ENCODE measurements at places on chromosomes 7 and 10.

- no peak for DNase-seq
Observed at GRCh38 chr7:25424855-25425254, 196.6 kb upstream of the NPVF start.

GRCh38 chr7:157274991-157275427 is 61.8 kb upstream of the DNAJB6 start:
- DNase-seq, result no peak

GRCh38 chr10:17854044-17854652 is 45.0 kb downstream of the MRC1 start:
- no peak for DNase-seq

DNA sequence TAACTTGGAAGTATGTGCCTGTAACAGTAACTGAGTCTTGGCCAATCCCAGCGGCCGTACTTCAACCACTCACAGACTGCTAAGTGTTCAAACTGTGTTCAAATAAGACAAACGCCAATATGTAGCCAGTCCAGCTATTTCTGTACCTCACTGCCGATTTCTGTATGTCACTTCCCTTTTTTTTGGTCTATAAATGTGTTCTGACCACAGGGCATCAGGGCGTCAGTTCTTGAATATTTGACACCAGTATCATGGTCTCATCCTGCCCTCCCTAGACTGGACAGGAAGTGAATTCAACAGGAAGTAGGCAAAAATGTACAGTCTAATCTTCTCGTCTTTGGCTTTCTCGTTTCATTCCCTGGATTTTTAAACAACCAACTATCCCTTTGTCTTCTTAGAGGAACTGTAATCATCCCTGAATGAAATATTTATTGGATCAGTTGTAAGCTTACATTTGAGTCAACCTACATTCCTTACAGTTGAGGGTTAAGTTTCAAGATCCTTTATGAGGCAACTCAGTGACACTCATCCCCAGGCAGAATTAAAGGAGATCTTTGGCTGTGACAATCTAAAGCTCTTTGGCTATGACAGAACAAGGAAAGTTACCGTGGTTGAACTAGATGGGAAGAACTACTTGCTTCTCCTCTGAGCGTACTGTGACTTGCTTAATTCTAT is 232.7 kb downstream of the NSUN6 start:
- no peak for DNase-seq

DNA sequence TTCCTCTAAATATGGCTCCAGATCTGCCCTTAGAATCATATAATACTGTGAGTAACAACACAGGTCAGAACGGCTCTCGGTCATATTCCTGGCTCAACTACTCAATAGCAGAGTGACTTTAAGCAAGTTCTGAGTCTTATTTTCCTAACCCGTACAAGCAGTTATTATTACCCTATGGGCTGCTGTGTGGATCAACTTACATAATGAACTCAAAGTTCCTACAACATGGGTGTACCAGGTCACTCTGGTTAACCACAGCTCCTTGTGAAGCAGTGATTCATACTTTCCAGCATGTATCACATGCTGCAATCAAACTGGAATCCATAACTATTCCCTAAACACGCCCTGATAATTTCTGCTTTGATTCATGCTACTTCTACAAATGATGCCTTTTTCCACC is 107.3 kb downstream of the LRRN3 start:
- DNase-seq, result peak; percentile 10

- DNase-seq, result peak; percentile 27
Observed at GRCh38 chr10:3735175-3735574, 49.8 kb downstream of the KLF6 start.

GRCh38 chr7:122301858-122302760 is 2.4 kb downstream of the FEZF1 start:
- DNase-seq, result no peak

- no peak for DNase-seq
Observed at GRCh38 chr7:152925412-152926147, 166.0 kb downstream of the ACTR3B start.

GRCh38 chr10:132588301-132589013 is 50.9 kb downstream of the INPP5A start:
- peak; percentile 79 for DNase-seq

GRCh38 chr10:129969911-129970464 is 5.9 kb upstream of the EBF3 start:
- no peak for DNase-seq

GRCh38 chr7:1920266-1920681 is 250.2 kb downstream of the ELFN1 start:
- peak; percentile 66 for DNase-seq

GRCh38 chr7:44327981-44328380 is 2.6 kb upstream of the CAMK2B start:
- no peak for DNase-seq

- peak; percentile 66 for DNase-seq
Observed at GRCh38 chr10:89086801-89087521, 96.4 kb downstream of the FAS start.

DNA sequence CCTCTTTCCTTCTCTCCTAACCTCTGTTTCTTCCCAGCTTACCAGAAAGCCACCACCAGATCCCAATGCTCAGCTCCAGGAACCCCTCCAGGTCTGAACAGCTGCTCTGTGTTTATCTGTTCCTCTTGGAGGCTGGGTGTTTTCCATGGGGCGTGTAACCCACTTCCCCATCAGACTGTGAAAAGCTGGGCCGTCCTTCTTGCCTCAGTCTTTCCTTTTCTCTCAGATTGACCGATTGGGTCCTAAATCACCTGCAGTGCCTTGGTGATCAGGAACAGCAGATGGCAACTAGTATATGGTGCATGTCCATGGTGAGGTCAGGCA is 4.8 kb downstream of the SH3PXD2A start:
- DNase-seq, result no peak

GRCh38 chr10:124640538-124641231 is 103.5 kb downstream of the FAM53B start:
- DNase-seq, result no peak

- no peak for DNase-seq
Observed at GRCh38 chr7:106659166-106659962, 1.6 kb downstream of the CCDC71L start.

GRCh38 chr10:85429126-85429525 is 937.5 kb downstream of the GRID1 start:
- no peak for DNase-seq

- no peak for DNase-seq
Observed at GRCh38 chr10:33861016-33861704, 526.7 kb upstream of the NRP1 start.

- DNase-seq, result no peak
Observed at GRCh38 chr7:81694711-81695110, 75.1 kb downstream of the HGF start.

DNA sequence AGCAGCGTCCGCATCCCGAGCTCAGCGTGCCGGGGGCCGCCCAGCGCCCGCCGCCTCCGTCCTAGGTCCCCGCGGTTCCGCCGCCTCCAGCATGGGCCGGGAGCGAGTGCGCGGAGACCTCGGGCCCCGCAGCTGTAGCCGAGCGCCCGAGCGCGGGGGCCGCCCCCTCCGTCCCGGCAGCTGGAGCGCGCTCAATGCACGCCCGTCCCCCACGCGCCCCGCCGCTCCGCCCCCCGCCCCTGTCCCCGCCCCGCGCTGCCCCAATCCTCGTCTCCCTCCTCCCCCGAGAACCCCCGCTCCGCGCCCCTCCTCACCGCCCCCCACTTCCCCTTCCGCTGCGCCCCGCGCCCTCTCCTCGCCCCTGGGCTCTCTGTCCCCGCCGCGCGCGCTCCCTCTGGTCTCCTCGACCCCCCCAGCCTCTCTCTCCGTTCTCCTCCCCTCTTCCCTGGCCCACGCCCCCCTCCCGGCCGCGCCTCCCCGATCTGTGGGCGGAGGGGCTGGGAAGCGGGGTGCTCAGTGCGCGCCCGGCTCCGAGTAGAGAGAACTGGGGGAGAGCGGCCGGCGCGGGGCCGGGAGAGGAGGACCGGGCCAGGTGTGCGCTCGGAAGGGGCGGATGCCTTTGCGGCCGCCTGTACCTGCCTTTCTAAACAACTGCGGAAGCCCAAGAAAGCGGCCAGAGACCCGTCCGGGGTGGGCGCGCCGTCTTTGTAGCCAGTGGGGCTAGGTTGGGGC is at the start of gene VIPR2:
Gene VIPR2 (minus strand): TSS at position 110 of the 732 bp plus-strand sequence. CDS start 96 bp downstream, at position 14.
- DNase-seq, result peak; percentile 11

DNA sequence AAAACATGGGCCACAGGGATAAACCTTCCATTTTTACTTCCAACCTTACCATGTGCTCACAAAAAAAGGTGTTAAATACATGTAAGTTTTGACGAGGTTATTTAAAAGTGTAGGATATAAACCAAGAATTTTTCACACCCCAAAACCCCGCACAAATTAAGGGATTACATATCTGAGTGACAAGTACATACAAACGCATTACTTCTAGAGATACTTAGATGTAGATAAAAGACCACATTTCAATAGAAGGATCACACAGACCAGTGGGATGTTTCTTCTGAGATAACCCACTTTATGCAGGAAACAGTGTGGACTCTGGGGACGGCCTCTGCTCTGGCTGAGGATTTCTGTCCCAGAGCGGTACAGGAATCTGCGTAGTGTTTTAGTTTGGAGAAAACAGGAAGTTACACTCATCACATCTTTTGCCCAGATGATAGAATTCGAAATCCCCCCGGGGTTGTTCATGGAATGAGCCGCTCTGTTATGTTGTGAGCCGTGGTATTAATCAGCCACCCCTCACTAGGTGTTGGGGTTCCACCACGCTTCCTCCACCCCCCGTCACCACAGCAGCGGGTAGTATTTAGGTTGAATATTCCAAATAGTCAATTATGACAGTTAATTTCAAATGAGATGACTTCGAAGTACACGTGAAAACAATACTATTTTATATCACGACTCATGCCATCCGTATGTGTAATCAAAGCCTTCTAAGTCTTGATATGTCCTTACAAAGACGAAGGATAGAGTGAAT is 1.3 kb upstream of the CUL1 start:
- DNase-seq, result peak; percentile 79

DNA sequence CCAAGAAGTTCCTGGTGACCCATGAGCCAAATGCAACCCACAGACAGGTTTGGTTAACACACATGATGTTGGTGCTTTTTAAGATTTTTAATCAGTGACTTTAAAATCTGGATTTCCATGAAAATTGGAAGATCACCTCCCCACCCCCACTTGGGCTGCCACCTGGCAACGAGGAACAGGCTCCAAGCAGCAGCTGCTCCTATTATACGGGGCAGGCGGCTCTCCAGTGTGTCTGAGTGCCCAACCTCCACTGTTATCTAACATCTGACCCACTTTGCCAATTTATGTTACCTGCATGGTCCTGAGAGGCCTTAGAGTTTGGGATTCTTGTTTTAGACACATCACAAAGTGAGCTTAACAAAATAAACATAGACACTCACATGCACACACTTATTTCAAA is 56.4 kb downstream of the SGMS1 start:
- no peak for DNase-seq

DNA sequence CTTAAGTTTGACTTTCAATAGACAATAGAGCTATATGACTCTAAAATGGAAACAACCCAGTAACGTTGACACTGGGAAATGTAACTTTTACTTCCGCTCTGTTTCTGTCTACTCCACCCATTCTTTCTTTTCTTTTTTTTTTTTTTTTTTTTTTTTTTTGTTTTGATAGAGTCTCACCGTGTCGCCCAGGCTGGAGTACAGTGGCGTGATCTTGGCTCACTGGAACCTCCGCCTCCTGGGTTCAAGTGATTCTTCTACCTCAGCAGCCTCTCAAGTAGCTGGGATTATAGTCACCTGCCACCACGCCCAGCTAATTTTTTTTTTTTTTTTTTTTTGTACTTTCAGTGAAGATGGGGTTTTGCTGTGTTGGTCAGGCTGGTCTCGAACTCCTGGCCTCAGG is 13.9 kb downstream of the PRSS2 start:
- DNase-seq, result peak; percentile 59

DNA sequence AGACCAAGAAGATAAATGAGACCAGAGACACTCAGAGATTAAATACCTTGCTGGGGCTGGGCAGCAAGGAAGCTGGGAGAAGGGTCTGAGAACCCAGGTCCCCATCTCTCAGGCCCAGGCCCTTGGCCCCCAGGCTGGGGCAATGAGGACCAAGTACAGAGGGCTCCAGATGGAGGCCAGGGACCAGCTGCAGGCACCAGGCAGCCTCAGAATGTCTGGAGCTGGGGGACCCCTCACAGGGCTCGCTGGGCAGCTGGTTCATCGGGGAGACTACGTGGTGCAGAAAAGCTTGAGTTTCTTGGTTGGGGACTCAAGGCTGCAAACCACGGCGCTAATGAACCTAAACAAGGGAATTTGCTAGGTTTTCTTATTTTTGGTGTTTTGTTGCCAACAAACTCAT is 75.6 kb downstream of the PRKAG2 start:
- DNase-seq, result no peak

GRCh38 chr7:125126376-125126775 is 196.8 kb upstream of the POT1 start:
- no peak for DNase-seq

DNA sequence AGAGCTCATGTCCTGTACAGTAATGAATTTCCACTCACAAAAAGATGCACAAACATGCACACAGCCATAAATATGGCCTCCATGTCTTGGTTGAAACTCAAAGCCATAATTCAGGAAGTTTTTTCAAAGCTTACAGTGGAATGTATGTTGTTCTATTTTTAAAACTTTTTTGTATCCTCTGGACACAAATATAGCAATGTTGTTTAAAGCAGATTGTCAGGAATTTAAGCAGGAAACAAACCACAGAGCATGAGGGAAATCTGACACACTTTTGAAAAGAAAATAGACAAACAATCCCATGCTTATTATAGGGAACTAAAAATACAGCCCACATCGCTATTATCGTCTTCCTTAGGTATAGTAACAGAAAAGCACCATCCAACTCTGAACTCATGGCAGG is 21.5 kb downstream of the LRRN3 start:
- no peak for DNase-seq

- DNase-seq, result no peak
Observed at GRCh38 chr7:46291050-46291438, 370.0 kb upstream of the IGFBP3 start.

GRCh38 chr10:70587045-70587658 is 15.4 kb downstream of the PRF1 start:
- peak; percentile 42 for DNase-seq

DNA sequence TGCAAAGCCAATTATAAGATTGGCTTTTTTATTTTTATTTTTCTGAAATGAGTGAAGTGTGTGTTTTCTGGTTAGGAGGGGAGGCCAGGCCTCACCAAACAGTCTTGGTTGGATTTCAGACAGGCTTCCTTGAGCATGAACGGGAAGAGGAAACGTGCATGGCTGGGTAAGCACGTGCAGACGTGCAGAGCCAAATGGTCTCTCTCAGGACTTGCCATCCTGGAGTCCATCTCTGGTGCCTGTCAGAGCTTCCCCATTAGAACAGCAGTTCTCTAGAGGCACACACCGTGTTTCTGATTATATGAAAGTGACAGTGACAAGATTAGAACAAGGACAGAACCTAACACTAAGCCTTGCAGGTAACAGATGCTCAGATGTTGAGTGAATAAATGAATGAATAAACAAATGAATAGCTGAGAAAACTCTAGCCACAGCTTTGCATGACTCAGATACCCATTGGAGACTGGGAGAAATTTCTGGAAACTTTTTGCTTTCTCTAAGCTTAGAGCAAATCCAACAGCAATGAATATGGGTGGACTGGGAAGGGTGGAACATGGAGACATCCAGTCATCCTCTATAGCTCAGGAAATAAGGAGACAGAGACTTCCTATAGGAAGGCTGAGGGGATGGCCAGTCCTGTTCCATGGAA is 11.8 kb upstream of the CALD1 start:
- DNase-seq, result no peak

DNA sequence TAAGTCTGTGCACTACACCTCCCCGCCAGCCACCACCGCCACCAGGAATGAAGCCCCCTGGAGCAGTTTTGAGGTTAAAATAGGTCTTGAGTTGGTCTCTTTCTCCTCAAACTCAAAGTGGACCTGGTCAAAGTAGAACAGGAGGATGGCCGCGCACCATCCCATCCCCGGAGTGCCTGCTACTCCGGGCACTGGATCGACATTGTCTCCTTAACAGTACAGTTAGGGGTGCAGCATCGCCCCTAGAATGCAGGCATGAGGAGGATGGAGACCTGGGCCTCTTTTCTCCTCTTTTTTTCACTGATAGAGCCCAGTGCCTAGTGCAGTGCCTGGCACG is 145.5 kb downstream of the SLIT1 start:
- DNase-seq, result no peak

Data from activated CD8-positive, alpha-beta T cell treated with anti-CD3 and anti-CD28 coated beads for 36 hours (primary cell).